ENCODE measurements at places on chromosomes 4 and X. TPM values are rescaled to one million over a fixed set of nuclear protein-coding genes. Genes with fewer than 3 reads are reported as not detected.
A peak's percentile ranks its signal among the peaks of the same experiment; 100 is the strongest.

DNA sequence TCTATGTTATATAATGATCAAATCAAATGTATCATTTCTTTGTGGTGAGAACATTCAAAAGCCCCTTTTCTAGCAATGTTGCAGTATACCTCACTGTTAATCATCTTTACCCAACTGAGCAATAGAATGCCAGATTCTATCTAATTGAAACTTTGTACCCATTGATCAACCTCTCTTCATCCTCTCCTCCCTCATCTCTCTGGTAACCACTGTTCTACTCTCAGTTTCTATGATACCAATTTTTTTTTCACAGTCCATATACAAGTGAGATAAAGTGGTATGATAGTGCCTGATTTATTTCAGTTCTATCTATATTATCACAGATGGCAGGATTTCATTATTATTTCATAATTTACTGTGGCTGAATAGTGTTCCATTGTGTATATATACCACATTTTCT, 209.8 kb downstream of the SPCS3 start:
- DNase-seq, result no peak

The PNMA6A gene
- total RNA-seq, result 0.33 TPM

DNA sequence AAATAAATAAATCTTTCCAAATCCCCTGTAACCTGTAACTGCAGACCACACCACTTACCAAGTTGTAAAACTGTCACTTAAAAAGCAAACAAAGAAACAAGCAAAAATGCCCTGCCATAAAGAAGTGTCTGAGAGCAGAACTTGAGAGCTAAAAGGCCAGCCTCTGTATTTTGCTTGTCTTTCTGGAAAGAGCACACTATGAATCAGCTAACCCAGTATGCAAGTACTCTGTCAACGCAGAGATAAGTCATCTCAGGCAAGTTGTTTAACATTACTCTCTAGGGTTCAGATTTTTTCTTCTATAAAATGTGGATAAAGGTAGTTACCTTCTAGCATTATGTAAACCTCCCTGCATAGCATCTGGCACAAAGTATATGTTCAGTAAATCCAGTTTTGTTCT, 134.8 kb downstream of the HS3ST1 start:
- no peak for DNase-seq

GRCh38 chr4:136713140-136713539, 819.2 kb downstream of the PCDH18 start:
- DNase-seq, result no peak

DNA sequence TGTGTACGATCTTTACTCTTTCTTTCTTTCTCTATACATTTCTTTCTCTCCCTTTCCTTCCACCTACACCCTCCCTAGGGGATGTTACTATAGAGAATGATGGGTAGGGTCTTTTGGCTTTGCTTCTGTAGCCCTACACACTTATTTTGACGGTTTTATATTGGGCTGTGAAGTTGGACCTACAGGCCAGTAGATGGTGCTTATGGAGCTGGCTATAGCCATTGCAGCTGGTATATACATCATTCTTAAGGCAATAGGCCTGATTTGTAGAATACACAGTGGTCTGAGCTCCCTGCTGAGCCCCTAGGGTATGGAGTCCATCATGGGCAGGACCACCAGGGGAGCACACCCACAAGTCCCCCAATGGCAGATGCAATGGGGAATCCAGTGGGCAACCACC, 1869.7 kb downstream of the STIM2 start:
- no peak for DNase-seq

The CHM gene
- total RNA-seq, result 37.2 TPM

DNA sequence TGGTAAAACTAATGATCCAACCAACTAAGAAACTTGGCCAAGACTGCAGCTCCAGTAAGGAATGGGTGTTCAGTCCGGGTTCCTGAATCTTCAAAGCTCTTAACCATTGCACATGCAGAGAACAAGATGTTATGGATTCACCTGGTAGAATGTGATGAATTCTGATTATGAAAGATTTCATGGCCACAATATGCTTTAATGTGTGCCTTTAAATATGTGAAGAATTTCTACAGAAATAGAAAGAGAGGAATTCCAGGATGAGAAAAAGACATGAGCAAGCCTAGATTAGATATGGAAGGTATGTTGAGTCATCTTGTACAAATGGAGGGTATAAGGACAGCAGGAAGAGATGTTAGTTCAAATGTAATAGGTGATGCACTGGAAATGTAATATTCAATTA, 472.2 kb upstream of the TENM3 start:
- no peak for DNase-seq

The TSPYL2 gene
- total RNA-seq, result 63.4 TPM

GRCh38 chr4:37956941-37957340, 3.3 kb upstream of the PTTG2 start:
- DNase-seq, result no peak

GRCh38 chr4:74570095-74570494, 125.2 kb downstream of the AREG start:
- DNase-seq, result no peak

DNA sequence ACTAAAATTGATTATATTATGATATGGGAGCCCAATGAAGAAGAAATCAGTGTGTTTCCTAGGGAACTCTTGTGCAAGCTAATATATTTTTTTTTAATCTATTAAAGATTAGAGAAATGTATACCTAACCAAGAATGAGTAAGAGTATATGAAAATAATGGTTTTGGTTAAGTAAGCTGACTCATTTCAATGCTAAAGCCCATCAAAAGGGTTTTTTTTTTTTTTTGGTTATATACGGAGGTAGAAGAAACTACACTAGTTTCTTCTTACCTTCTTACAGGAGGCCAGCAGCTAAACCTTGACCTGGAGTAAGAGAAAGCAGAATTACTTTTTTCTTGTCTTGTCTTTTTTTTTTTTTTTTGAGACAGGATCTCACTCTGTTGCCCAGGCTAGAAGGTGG, 27.5 kb downstream of the RUFY3 start:
- DNase-seq, result no peak

- no peak for DNase-seq
These were observed 27.3 kb upstream of the TET2 start for GRCh38 chr4:105119356-105119755.

DNA sequence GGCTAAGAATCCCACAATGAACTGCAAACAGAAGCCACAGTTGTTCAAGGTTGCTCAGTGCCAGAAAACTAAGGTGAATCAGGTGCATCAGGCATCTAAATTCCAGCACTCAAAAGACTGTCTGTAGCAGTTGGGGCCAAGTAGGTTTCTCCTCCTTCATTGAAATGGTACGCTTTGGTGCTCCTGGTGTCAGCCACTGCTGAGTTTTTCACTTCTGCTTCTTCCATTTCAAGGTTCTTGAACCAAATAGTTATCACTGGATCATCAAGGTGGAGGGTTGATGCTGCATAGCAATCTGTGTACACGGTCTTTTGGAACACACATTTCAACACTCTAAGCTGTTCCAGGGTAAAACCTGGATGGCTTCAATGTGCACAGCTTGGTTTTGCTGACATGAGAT, 74.4 kb downstream of the TMA16 start:
- no peak for DNase-seq

DNA sequence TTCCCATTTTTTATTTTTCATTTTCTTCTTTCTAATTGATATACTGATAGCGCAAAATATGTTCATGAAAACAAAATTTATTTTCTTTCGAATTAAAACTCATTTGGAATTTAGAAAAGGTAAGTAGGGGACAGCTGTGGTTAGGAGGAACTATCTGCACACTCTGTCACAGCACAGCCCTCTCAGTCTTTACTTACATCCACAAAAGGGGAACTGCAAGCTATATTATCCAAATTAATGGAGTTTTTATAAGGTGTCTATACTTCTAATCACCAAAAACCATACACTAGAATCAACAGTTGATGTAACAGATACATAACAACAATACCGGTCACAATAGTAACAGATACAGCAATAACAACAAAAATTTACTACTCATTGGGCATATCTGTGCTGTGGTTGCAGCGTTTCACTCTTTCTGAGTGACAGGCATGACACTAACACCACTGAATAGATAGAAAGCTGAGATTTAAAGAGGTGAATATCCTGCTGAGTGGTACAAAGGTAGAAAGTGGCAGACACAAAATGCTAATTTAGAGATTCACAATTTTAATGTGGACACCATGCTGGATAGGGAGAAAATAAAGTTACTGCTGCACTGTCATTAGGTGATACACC, 160.7 kb downstream of the PPP3CA start:
- DNase-seq, result no peak

GRCh38 chrX:150899191-150899757, 806 bp upstream of the CD99L2 start:
- peak; percentile 17 for DNase-seq

The EDA2R gene
- 7.0 TPM for total RNA-seq

- no peak for DNase-seq
These were observed 231.2 kb upstream of the CPEB2 start for GRCh38 chr4:14771094-14771493.

- no peak for DNase-seq
These were observed 7.9 kb downstream of the LIAS start for GRCh38 chr4:39466747-39467146.

DNA sequence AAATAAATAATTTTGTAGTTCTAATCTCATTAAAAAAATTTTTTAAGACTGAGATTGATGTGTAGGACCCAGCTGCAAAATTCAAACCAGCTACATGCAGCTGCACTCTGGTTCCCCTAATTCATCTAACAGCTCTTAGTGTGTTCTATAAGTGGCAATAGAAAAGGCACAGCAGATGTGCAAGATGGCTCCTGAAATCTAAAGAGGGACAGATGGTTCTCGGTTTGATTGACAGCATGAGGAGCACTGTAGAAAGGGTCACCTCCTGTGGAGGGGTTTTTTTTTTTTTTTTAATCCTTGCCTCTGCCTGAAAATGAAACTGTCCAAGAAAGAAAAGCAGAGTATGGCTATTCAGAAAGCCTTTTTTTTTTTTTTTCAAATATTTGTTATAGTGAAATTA, 16.9 kb upstream of the OCIAD1 start:
- DNase-seq, result no peak

DNA sequence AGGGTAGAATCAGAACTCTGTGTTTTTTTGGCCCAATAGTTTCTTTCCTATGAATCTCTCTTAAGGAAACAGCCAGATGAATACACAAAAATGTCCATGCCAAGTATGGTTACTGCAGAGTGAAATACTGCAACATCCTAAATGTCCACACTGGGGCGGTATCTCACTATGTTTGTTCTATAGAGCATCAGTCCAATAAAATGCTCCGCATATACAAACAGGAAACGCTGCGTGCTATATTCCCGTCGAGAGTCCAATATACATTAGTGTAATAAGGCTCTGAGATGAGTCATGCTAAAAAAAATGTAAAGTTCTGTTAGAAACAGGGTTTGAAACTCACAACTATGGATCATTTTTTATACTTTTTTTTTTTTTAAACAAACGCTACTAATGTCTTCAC, 72.9 kb upstream of the ENOX2 start:
- DNase-seq, result no peak

DNA sequence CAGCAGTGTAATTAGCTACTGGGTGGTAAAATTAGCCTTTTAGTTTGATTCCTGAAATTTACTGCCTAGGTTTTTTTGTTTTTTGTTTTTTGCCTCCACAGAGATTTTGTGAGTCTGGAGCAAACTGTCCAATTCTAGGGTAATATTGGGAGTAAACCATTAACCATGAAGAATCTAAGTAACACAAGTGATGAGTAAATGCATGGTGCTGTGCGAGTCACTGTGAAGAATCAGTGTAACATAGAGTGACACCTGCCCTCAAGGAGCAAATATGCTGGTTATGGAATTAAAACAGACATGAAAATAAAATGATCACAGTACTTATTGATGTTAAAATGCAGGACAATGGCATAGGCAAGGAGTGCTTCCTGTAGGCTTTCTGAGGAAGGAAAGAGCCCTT, 60.1 kb downstream of the LRP2BP start:
- no peak for DNase-seq

GRCh38 chr4:90219822-90220221, 92.6 kb downstream of the CCSER1 start:
- no peak for DNase-seq

- DNase-seq, result no peak
These were observed 54.4 kb downstream of the FAT1 start for GRCh38 chr4:186669159-186669731.

The GLRA2 gene
- not detected for total RNA-seq

The RPGR gene
- total RNA-seq, result 40.3 TPM

GRCh38 chr4:41934514-41934900, 722 bp upstream of the TMEM33 start:
- DNase-seq, result no peak

The NWD2 gene
- 0.48 TPM for total RNA-seq

GRCh38 chrX:13069771-13070416, 25.5 kb upstream of the FAM9C start:
- DNase-seq, result no peak

GRCh38 chrX:22952010-22952409, 47.8 kb upstream of the DDX53 start:
- no peak for DNase-seq

The KLHL13 gene
- total RNA-seq, result 20.2 TPM

- no peak for DNase-seq
These were observed 30.8 kb downstream of the SLITRK2 start for GRCh38 chrX:145848448-145848847.

GRCh38 chr4:142500966-142501365, 345.1 kb downstream of the INPP4B start:
- DNase-seq, result no peak

GRCh38 chr4:185134307-185134869, 8.7 kb upstream of the SLC25A4 start:
- no peak for DNase-seq

The PNMA3 gene
- total RNA-seq, result 0.33 TPM

DNA sequence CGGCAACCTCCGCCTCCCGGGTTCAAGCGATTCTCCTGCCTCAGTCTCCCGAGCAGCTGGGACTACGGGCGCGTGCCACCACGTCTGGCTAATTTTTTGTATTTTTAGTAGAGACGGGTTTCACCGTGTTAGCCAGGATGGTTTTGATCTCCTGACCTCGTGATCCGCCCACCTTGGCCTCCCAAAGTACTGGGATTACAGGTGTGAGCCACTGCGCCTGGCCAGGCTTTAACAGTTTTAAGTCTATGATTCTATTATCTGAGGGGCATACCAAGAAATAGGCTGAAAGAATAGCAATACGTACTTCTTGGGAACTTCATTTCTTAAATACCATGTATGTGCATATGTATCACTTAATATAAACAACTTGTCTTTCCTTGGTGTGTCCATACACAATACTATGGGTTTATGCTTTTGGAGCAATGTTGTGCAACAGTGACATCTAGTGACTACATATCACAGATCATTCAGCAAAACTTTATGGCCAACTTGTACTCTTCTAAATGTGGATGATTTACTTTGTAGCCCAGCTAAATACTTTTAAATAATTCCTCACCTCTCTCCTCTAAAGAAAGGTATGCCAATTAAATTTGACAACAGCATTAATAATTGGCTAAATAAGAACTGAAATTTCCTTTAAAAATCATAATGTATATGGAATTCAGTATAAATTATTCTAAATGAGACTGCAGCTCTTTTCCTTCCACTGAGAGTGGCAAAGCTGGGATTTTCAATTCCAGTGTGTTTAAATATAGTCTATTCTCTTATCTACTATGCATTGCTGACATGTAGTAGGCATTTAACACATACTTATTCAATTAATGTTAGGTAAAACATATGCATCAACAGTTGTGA, 10.4 kb downstream of the SLC9B1 start:
- DNase-seq, result no peak

The RHOXF2 gene
- not detected for total RNA-seq

- DNase-seq, result no peak
These were observed 3.6 kb downstream of the APOO start for GRCh38 chrX:23904096-23904495.

Measured in breast epithelium (tissue), 4 donors.